ENCODE measurements at places on chromosomes 1 and 21. TPM values are rescaled to one million over a fixed set of nuclear protein-coding genes. Genes with fewer than 3 reads are reported as not detected.

Gene SLC25A34
- total RNA-seq, result 6.6 TPM

Gene SPATA17
- 2.9 TPM for total RNA-seq

Gene S100A1
- not detected for total RNA-seq

Gene GJA8
- not detected for total RNA-seq

Gene KRTAP19-3
- total RNA-seq, result not detected

Gene KCNJ15
- 0.70 TPM for total RNA-seq

Gene HES2
- 0.98 TPM for total RNA-seq

Gene ADAMTS1
- total RNA-seq, result 72.7 TPM

Gene ILDR2
- total RNA-seq, result 1.1 TPM

Gene KDM1A
- total RNA-seq, result 168 TPM

Gene AGT
- total RNA-seq, result 1.9 TPM

Gene CD101
- 4.1 TPM for total RNA-seq

Gene ZNF281
- 25.3 TPM for total RNA-seq

Gene NOTCH2
- 281 TPM for total RNA-seq
